ENCODE measurements at places on chromosomes 3 and 15.

DNA sequence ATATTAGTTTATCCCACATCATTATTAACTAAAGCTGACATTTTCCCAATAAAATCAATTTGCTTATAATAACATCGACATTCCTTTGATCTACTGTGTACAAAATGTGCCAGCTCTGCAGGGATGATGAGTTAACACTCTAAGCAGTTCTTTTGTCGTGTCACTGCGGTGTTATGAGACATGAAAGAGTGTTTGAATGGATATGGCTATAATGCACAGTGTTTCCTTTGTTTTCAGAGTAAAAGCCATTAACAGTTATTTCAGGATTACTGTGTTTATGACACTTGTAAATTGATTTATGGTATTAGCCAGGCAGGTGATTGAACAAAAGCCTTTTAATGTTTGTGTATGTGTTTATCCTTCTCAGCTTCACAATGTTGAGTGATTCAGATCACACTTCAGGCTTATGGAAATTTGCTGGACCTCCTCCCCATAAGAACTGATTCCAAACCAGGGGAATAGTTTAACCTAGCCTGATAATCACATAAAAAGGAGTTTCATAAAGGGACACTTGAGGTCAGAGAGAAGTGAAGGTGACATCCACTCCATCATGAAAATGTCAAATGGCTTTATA is 115.7 kb downstream of the CHL1 start:
- no peak for DNase-seq

- no peak for DNase-seq
Measured at GRCh38 chr3:50136714-50137405, 18.3 kb upstream of the SEMA3F start.

DNA sequence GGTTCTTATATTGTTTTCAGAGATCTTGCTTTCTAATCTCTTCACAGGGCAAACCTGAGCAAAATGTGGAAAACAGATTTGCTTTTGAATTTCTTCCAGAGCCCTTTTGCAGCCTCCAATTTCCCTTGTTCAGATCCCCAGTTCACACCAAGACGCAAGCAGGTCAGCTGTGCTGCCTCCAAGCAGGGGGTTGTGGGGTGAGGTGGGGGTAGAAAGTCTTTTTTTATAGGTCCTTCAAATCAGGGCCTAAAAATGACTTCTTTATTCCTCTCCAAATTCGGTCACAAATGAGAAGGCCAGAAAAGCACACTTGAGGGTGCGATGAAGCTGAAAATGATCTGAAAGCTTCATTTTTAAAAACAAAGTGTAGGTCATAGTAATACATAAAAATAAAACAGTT is 26.3 kb upstream of the AVEN start:
- no peak for DNase-seq

DNA sequence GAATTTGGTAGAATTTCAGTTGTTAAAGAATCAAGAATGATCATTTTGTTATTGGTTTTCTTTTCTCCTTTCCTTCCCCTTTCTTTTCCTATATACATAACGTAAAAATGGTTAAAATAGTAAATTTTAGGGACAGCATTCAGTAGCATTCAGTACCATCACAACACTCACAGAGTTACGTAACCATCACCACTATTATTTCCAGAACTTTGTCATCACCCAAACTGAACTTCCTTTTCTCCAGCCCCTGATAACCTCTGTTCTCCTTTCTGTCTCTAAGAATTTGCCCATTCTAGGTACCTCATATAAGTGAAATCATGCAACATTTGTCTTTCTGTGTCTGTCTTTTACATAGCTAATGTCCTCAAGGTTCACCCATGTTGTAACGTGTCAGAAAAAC is 165.3 kb downstream of the AKAP13 start:
- DNase-seq: no peak

- no peak for DNase-seq
Measured at GRCh38 chr3:114841515-114841914, 305.6 kb downstream of the ZBTB20 start.

DNA sequence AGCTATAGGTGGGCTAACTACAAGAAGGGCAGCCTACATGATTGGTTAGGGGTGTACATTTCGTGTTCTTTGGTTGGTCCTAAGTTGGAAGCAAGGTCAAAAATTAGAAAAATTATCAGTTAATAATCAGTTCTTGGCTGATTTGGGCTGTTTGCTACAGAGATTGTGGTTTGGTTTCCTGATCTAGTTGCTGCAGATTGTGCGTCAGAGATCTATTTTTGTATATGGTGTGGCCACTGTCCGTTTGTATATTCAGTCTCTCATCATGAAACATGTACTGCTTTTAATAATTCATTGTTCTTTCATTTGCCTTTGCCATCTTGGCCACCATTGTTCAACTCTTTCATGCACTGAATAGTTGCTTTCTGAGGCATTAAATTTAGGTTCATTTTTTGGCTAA is 80.9 kb downstream of the LRRC3B start:
- DNase-seq: no peak

DNA sequence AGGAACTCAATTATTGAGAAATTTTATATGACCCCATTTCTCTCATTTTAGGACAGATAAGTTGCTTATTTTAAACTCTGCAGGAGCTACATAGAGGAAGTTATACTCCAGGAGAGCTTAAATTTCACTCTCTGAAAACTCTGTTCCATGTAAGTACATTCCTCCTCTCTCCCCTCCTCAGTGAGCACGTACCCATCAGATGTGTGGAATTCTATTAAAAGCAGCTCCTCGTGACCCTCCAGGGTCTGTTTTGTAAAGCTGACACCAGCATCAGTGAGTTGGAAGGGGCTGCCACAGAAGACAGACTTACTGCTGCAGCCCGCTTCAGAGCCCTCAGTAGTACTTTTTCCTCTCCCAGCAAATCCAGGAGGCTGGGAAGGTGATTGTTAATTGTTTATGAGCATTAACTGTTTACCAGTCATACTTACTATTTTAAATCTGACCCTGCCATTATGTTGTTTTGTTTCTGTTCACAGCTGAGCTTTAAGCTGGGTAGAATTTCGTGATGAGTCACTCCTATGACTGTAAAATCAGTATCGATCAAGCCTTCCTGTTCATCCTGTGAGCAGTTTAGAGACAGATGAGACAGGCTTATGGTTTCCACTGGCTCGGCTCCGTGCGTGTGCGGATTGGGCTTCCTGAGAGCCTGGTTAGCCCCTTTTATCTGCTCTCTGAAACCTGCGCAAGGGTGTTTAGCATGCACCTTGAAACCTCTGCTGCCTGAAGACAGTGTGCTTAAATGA is 20.4 kb downstream of the IGF1R start:
- DNase-seq: no peak

DNA sequence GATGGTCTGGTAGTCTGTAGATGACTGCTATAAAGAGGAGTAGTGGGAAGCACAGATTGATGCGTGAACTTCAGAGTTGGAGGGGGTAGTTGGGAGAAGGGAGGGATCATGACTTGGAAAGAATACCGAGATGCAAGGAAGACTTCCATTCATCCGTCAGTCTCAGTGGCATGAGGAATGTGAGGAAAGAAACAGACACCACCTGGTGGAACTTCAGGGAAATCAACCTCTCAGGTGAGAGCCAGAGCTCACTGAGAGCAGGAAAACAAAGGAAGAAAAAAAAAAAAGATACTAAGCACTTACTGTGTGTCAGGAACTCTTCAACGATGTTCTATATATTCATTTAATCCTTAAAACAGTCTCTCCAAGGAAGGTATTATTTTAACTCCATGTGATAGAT is 172.4 kb downstream of the OXSM start:
- no peak for DNase-seq

DNA sequence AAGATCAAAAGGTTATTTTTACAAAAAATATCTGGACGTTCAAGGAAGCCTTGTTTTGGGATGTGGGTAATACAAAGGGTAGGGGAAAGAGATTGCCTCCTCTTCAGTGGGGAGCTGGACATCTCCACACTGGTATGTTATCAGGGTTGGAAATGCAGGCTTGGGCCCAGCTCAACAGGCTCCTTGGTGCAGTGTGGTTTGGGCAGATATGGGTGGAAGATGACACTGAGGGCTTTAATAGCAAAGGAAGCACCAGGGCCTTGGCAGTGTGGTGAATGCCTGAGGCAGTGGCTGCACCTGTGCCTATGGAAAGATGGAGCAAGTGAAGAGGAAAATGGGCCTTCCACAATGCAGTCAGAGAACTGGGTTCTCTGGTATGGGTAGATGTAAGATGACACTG is 11.2 kb upstream of the MED12L start:
- DNase-seq: no peak

GRCh38 chr3:150238995-150239619 is 169.0 kb upstream of the TSC22D2 start:
- no peak for DNase-seq

- DNase-seq: no peak
Measured at GRCh38 chr3:120144267-120144666, 50.0 kb upstream of the GSK3B start.

- no peak for DNase-seq
Measured at GRCh38 chr15:66027268-66027805, 158.0 kb downstream of the RAB11A start.

DNA sequence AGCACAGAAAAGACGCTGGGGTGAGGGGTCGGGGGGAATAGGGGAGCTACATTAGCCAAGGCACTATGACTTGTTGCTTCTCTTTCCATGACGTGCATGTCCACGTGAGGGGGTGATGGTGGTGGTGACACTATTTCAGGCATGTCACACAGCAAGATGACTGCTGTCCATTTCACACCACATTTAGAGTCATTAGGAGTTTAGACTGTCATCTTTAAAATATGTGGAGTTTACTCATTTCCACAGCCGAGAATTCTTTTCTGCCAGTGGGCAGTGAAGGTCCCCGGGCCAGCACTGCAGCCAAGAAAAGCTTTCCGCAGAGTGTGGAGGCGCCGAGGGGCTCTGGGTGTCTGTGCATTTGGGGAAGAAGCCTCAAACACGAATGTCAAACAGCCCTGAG is 954 bp upstream of the DGKG start:
- no peak for DNase-seq

GRCh38 chr3:22593638-22594037 is 609.5 kb upstream of the UBE2E2 start:
- no peak for DNase-seq

DNA sequence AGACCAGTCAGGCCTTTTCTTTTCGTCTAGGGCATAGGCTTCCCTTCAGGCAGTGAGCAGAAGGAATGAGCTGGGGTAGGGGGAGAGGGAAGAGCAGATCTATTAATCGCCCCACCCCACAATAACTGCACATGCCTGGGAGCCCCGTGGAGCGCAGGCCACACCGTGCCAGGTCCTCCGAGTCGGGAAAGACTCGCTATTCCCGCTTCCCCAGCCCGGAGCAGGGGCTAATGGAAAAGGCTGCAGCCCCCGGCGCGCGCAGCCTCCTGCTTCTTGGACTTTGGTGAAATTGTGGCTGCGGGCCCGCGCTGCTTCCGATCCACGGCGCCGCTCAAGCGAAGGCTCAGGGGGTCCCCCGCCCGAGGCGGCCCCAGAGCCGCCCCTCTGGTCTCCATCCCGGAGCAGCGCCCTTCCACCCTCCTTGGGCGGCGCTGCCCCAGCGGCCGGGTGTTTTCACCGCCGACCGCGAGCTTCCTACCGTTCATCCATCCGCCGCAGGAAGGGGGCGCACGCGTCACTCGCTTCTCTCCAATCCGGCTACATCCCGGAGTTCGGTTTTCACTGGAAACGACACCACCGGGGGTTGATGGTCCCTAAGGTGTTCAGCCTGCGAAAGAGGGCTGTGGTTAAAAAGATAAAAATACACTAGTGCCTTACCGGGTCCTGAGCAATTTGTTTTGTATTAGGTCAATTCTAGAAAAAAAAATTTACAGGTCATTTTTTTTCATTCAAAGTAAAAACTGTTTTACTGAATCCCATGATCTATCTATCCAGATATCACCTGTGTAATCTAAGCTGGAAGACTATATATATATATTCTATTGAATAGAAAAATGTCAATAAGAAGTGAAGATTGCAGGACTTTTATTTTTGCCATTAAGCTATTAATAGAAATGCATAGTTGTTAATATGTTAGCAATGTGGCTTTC is 4.4 kb upstream of the SYNM start:
- DNase-seq: no peak

DNA sequence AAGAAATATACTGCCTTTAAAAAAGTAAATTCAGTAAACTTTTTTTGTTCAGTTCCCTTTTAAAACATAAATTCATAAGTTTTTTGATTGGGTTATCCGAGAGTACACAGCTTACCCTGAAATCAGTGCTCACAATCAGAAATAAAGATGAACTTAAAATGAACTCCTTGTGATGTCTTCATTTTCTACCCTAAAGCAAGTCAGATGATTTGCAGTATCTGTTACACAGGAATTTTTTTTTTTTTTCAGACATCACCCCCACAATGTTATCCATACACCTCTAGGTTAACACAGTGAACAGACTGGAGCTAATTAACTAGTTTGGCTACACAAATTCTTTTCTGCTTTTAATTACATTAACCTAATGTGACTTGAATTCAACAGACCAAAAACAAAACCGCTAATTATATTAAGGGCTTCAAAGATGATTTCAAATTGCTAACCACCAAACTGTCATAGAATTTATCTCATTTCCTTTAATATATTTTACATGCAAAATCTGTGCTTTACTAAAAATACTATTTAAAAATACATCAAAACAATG is 1042.0 kb downstream of the ROBO1 start:
- DNase-seq: no peak

GRCh38 chr3:49417516-49418120 is 4.7 kb downstream of the AMT start:
- DNase-seq: no peak

- DNase-seq: no peak
Measured at GRCh38 chr15:77440378-77440999, 19.8 kb downstream of the HMG20A start.

GRCh38 chr3:43411429-43411828 is 125.1 kb downstream of the SNRK start:
- DNase-seq: no peak

DNA sequence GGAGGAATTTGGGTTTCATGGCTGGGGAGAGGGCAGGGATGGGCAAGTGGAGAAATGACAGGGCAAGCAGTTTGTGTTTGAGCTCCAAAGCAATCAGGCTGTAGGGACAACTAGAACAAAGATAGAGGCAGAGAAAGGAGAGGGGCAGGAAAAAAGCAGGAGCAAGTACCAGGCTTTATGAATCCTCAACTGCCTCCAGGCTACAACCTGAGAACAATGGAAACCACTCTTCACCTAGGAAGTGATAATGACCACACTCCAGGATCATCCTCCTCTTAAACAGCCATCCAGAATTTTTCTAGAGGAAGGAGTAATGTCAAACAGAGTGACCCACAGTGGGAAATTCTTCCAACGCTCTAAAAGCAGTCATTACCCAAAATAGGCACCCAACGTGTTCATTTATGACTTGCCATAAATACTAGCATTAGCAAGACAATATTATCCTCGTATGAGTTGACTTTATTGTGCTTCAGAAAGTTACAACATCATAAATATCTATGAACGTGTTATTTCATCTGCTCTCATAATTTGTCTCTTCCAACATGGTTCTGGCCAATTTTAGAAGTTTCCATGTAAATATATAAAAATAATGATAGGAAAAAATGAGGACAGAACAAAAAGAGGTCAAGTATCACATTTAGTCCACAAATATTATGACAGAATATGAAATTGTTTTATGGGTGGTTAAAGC is 50.5 kb downstream of the TNFAIP8L3 start:
- DNase-seq: no peak

- no peak for DNase-seq
Measured at GRCh38 chr3:179526989-179527391, 35.7 kb upstream of the ACTL6A start.

GRCh38 chr3:17074559-17074958 is 189.8 kb downstream of the PLCL2 start:
- DNase-seq: no peak

- DNase-seq: no peak
Measured at GRCh38 chr3:122598151-122598550, 20.7 kb downstream of the PARP15 start.
